ENCODE measurements at places on chromosomes 16 and 17. TPM values are rescaled to one million over a fixed set of nuclear protein-coding genes. Genes with fewer than 3 reads are reported as not detected.

The C16orf95 gene
- 1.9 TPM for total RNA-seq

The SULT1A1 gene
- 1.6 TPM for total RNA-seq

The PRKCA gene
- 36.9 TPM for total RNA-seq

- peaks cover 18% of the 10 kb centered on the region for H3K36me3 ChIP-seq
- no peak overlapping the region for H3K27ac ChIP-seq
- no peak overlapping the region for H3K4me3 ChIP-seq
- H3K27me3 ChIP-seq = no peaks in the 10 kb centered on the region
Observed at GRCh38 chr17:62656446-62656845, 29.0 kb downstream of the MRC2 start.

GRCh38 chr17:75194879-75195278, 10.6 kb upstream of the NUP85 start:
- no peak for DNase-seq
- no peaks in the 10 kb centered on the region for H3K27me3 ChIP-seq
- no peak overlapping the region for H3K27ac ChIP-seq
- no peaks in the 10 kb centered on the region for H3K4me1 ChIP-seq

DNA sequence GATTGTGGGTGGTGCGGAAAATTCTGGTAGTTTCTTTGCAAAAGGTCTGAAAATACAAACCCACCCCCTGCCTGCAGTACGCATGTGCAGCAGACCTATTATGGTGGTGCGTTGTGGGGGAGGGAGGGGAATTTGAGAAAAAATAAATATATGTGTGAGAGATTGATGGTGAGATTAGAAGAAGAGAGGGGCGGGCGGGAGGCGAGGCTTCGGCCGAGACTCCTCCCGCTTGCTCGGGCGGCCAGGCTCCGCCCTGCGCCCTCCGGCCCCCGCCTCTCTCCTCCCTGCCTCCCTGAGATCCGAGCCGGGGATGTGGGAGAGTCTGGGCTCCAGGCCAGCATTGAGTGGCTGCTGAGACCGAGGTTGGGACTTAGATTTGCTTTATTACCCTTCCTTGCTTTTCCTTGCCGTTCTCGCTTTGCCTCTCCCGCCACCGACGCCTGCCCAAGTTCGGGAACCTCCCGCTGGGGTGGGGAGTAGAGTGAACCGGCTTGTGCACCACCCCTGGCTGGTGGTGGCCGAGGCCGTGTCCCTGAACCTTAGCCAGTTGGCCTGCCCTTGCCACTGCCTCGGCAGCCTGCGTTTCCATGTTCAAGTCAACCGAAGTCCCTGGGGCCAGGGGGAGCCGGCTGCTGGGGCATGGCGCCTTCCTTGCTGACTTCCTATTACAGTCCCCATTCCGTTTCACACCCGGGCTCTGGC, 956 bp upstream of the CHD3 start:
- H3K36me3 ChIP-seq = peaks cover 17% of the 10 kb centered on the region
- H3K27me3 ChIP-seq = no peaks in the 10 kb centered on the region
- DNase-seq = peak; percentile 98
- H3K27ac ChIP-seq = peak overlapping the region; percentile 100
- peaks cover 24% of the 10 kb centered on the region for H3K4me1 ChIP-seq
- H3K4me3 ChIP-seq = peak overlapping the region; percentile 46

- no peaks in the 10 kb centered on the region for H3K36me3 ChIP-seq
- no peaks in the 10 kb centered on the region for H3K4me1 ChIP-seq
- H3K27me3 ChIP-seq = no peaks in the 10 kb centered on the region
Observed at GRCh38 chr16:12685806-12686205, 117.9 kb downstream of the CPPED1 start.

- peaks cover 7% of the 10 kb centered on the region for H3K4me1 ChIP-seq
- DNase-seq = peak; percentile 81
- H3K36me3 ChIP-seq = no peaks in the 10 kb centered on the region
Observed at GRCh38 chr17:12256380-12256995, 235.8 kb downstream of the MAP2K4 start.

- no peak for DNase-seq
- H3K36me3 ChIP-seq = no peaks in the 10 kb centered on the region
- no peak overlapping the region for H3K27ac ChIP-seq
- H3K27me3 ChIP-seq = no peaks in the 10 kb centered on the region
- H3K4me3 ChIP-seq = no peak overlapping the region
- no peaks in the 10 kb centered on the region for H3K4me1 ChIP-seq
Observed at GRCh38 chr16:80346111-80346632, 194.6 kb upstream of the DYNLRB2 start.

- peaks cover 21% of the 10 kb centered on the region for H3K4me1 ChIP-seq
- DNase-seq = no peak
- peaks cover 68% of the 10 kb centered on the region for H3K36me3 ChIP-seq
- H3K27me3 ChIP-seq = no peaks in the 10 kb centered on the region
Observed at GRCh38 chr17:44079877-44080821, 9.6 kb downstream of the G6PC3 start.

GRCh38 chr17:37294888-37295287, 80.9 kb upstream of the C17orf78 start:
- H3K4me1 ChIP-seq = peaks cover 8% of the 10 kb centered on the region
- no peaks in the 10 kb centered on the region for H3K36me3 ChIP-seq
- no peak overlapping the region for H3K27ac ChIP-seq
- H3K4me3 ChIP-seq = no peak overlapping the region
- H3K27me3 ChIP-seq = no peaks in the 10 kb centered on the region

DNA sequence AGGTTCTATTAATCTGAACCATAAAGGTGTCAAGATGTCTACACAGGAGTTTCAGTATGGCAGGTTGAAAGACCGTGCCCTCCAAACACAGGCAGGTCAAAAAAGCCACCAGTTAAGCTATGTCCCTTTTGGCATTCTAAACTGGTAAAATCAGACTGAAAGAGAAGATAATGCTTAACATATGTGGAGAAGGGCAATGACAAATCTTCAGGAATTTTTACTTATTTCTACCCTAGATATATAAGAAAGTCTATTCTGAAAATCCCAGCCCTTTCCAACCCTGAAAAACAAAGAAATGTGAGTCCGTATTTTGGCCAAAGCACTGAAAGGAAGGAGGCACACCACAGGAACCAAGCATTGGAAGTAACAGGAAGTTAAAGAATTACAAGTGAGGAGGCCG, 16.5 kb downstream of the AP1G1 start:
- H3K27ac ChIP-seq = no peak overlapping the region
- peaks cover 7% of the 10 kb centered on the region for H3K4me1 ChIP-seq
- DNase-seq = no peak
- no peak overlapping the region for H3K4me3 ChIP-seq

DNA sequence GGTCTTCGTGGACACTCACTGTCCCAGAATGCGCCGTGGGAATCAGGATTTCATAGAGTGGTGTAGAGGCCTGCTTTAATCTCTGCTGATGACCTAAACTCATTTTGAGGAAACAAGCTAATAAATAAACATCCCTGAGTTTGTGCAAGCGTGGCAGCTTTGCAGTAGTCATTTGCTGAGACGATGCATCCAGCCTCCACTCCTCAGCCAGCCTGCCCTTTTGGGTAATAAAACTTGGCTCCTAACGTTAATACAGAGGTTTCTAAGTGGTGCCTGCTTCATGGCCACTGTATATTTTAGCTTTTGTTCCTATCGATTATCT, 1.3 kb downstream of the DGKE start:
- H3K27ac ChIP-seq = no peak overlapping the region
- H3K4me1 ChIP-seq = peaks cover 8% of the 10 kb centered on the region
- H3K4me3 ChIP-seq = peak overlapping the region; percentile 67
- DNase-seq = peak; percentile 21
- peaks cover 3% of the 10 kb centered on the region for H3K36me3 ChIP-seq
